ENCODE measurements at places on chromosomes 3 and 15.
A peak's percentile ranks its signal among the peaks of the same experiment; 100 is the strongest.

DNA sequence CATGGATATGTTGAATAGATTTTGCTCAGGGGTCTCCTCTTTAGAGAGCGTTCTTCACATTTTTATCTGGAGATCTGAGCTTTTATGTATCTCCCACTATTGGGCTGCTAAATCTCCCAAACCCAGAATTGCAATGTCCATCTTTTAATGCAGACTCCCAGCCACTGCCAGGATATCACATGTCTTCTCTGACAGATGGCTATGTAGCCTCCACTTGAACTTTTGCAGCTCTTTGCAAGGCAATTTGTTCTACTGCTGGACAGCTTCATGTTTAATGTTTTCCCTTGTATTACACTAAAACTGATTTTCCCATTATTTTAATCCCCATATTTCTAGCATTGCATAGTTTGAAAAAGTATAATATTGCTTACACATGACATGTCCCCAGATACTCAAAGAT, 177.2 kb downstream of the LPP start:
- DNase-seq: no peak

GRCh38 chr3:64556046-64556445, 131.8 kb downstream of the ADAMTS9 start:
- DNase-seq: no peak

DNA sequence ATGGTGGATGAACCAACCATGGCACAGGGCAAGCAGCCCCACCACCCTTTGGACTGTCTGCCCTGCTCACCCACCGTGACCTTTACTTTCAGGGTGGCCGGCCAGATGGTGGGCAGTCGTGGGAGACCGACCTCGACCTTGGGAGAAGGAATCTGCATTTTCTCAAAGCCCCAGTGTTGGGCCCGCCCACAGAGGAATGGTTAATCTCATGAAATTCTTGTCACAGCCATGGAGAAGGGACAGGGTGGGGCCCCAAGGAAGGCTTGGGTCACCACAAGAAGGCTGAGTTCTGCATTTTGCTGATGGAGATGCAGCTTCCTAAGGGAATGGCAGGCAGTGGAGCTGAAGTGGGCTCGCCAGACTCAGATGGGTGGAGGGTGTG, 2.9 kb downstream of the PLXND1 start:
- no peak for DNase-seq

- no peak for DNase-seq
Observed at GRCh38 chr15:45499426-45499825, 23.1 kb downstream of the SLC30A4 start.

DNA sequence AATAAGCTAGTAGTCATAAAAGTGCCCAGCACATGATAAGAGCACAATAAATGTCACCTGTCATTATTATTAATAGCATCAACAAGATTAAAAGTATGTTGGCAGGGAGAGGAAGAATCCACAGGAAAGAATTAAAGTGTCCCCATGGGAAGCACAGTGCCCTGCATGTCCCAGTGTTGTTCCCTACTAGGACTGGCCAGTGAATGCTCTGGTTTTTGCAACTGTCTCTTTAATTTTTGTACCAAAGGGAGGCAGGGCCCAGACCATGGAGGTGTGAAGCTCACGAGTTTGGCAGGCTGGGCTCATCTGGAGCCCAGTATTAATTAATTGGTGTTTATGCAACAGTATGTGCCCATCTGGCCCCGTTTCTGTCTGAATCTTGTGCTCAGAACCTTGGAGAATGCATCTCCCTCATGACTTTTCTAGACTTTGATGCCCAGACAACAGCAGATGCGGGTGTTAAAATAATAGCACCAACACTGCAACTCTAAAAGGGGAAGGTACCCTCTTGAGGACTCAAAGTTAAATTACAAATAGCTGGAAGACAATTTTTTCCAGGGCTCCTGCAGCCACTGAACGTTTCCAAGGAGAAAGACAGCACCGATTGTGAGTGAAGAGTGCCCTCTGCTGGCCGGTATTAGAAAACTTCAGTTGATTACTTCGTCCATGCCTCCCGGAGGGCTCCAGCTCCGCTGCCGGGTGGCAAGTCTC, 71.9 kb upstream of the SPATA12 start:
- peak; percentile 62 for DNase-seq

DNA sequence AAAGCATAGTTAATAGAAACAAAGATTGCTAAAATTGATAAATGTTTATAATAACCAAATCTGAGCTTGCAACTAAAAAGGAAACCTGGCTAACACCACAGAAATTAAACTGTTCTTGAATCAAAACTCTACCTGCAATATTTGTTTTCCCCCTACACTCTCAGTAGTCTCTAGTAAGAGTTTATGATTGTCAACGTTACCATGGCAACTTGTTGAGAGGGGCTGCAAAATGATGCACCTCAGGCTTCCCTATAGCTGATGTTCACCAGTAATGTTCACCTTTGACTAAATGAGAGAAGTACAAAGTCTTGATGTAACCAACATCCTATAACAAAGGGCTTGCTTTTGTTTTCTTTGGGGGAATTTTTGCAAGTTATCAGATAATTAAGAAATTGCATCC, 101.1 kb upstream of the FHIT start:
- DNase-seq: no peak
